Pulmonary artery endothelial cell (primary cell): ENCODE measurements at places on chromosomes 4 and X. TPM values are rescaled to one million over a fixed set of nuclear protein-coding genes. Genes with fewer than 3 reads are reported as not detected.

ADGRG4 gene
- total RNA-seq, result not detected in 2 replicates

HS6ST2 gene
- 0.04 and 0.07 TPM in 2 replicates for total RNA-seq

FGFRL1 gene
- 13.7 and 16.4 TPM in 2 replicates for total RNA-seq

GLRA2 gene
- total RNA-seq, result not detected in 2 replicates

TEC gene
- 0.13 and 0.81 TPM in 2 replicates for total RNA-seq

NAP1L3 gene
- total RNA-seq, result 0.11 and 0.13 TPM in 2 replicates

ARMCX2 gene
- total RNA-seq, result 44.7 and 52.7 TPM in 2 replicates

POU3F4 gene
- not detected in 2 replicates for total RNA-seq

CXorf65 gene
- total RNA-seq, result not detected in 2 replicates

USP51 gene
- total RNA-seq, result 1.1 and 1.3 TPM in 2 replicates

STBD1 gene
- total RNA-seq, result 2.6 TPM in 2 replicates

CLIC2 gene
- 7.3 and 12.8 TPM in 2 replicates for total RNA-seq

SCML2 gene
- total RNA-seq, result 1.6 and 2.6 TPM in 2 replicates

SSX3 gene
- not detected in 2 replicates for total RNA-seq

SPACA5 gene
- total RNA-seq, result not detected in 2 replicates

XPNPEP2 gene
- not detected in 2 replicates for total RNA-seq

COL4A6 gene
- total RNA-seq, result 1.5 and 2.0 TPM in 2 replicates

DNAAF6 gene
- not detected in 2 replicates for total RNA-seq

MSL3 gene
- total RNA-seq, result 50.7 and 54.8 TPM in 2 replicates

POU4F2 gene
- total RNA-seq, result not detected in 2 replicates

KANTR gene
- total RNA-seq, result 4.6 and 5.7 TPM in 2 replicates

SAGE1 gene
- total RNA-seq, result not detected in 2 replicates

FABP2 gene
- total RNA-seq, result not detected in 2 replicates

KLHL13 gene
- total RNA-seq, result 14.3 and 15.5 TPM in 2 replicates

MAGED2 gene
- 177 and 219 TPM in 2 replicates for total RNA-seq

SOWAHD gene
- not detected in 2 replicates for total RNA-seq

SPANXD gene
- total RNA-seq, result not detected in 2 replicates

CBR4 gene
- total RNA-seq, result 17.1 and 19.2 TPM in 2 replicates

CENPVL1 gene
- not detected in 2 replicates for total RNA-seq

HSPA4L gene
- 10.7 and 23.8 TPM in 2 replicates for total RNA-seq

AWAT2 gene
- 0.07 and 0.18 TPM in 2 replicates for total RNA-seq

PABPC5 gene
- 0.92 and 2.0 TPM in 2 replicates for total RNA-seq

CENPVL2 gene
- not detected in 2 replicates for total RNA-seq

TENM3 gene
- total RNA-seq, result 17.8 and 26.4 TPM in 2 replicates

NUP54 gene
- total RNA-seq, result 61.2 and 72.6 TPM in 2 replicates

PPEF1 gene
- total RNA-seq, result not detected in 2 replicates

RPL36A gene
- total RNA-seq, result 735 and 865 TPM in 2 replicates

GLRA3 gene
- not detected in 2 replicates for total RNA-seq

ADGRG2 gene
- 0.04 TPM in 1 of 2 replicates, not detected in the other for total RNA-seq

SLITRK4 gene
- 1.6 and 1.7 TPM in 2 replicates for total RNA-seq

TMPRSS11D gene
- not detected in 2 replicates for total RNA-seq

KLB gene
- total RNA-seq, result not detected in 2 replicates

GAB3 gene
- total RNA-seq, result 3.8 and 6.0 TPM in 2 replicates

F8A3 gene
- 0.56 and 0.86 TPM in 2 replicates for total RNA-seq

ASB5 gene
- not detected in 2 replicates for total RNA-seq

SNCA gene
- total RNA-seq, result 120 and 211 TPM in 2 replicates

ABCG2 gene
- 4.5 and 11.9 TPM in 2 replicates for total RNA-seq

IL15 gene
- total RNA-seq, result 2.0 and 2.2 TPM in 2 replicates

BTK gene
- total RNA-seq, result 0.07 TPM in 1 of 2 replicates, not detected in the other

LDB2 gene
- total RNA-seq, result 150 and 155 TPM in 2 replicates

SSX4B gene
- not detected in 2 replicates for total RNA-seq

TREX2 gene
- total RNA-seq, result 0.73 and 1.0 TPM in 2 replicates

NXT2 gene
- total RNA-seq, result 6.4 and 6.5 TPM in 2 replicates

SH3RF1 gene
- 18.4 and 21.3 TPM in 2 replicates for total RNA-seq

GUCY1A1 gene
- 0.07 TPM in 1 of 2 replicates, not detected in the other for total RNA-seq
